IPS DF 6.9 (cell line): ENCODE measurements at places on chromosomes 16 and 17.
A peak's percentile ranks its signal among the peaks of the same experiment; 100 is the strongest.

DNA sequence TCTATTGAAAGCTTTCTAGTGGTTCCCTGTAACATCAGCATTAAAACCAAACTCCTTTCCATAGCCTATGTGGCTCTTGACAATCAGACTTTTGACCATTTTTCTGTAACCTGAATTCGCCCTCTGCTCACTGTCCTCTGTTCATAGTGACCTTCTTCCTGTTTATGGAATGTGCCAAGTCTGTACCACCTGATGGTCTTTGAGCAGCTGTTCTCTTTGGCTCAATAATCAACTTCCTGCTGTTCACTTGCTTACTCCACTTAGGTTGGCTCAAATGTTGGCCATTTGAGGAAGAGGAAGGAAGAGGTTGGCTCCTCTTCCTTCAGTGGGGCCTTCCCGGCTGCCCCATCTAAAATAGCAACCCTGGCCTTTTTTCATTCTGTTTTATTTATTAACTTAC is 251.5 kb downstream of the CA10 start:
- DNase-seq, result no peak

- no peak for DNase-seq
Measured at GRCh38 chr17:5331506-5331905, 49.4 kb downstream of the RABEP1 start.

- DNase-seq, result no peak
Measured at GRCh38 chr17:9982159-9982558, 77.1 kb upstream of the RCVRN start.

DNA sequence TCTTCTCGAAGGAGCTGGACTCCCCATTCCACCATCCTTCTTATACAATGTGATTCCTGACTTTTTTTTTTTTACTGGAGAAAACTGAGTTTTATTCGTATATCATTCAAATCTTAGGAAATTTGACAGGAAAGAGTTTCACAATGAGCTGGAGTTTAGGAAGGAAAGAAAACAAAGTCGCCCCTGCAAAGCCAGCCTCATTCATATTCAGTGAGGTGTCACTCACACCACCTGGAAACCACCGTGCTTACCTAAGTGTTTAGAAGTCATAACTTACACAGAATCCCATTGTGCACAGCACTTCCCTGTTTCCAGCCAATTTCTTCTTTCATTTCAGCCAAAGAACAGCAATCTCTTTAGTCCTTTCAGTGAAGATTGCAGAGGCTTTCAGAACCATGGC is 90.3 kb upstream of the CHMP6 start:
- DNase-seq, result no peak

- DNase-seq, result no peak
Measured at GRCh38 chr16:29909391-29909790, 9.1 kb downstream of the ASPHD1 start.

DNA sequence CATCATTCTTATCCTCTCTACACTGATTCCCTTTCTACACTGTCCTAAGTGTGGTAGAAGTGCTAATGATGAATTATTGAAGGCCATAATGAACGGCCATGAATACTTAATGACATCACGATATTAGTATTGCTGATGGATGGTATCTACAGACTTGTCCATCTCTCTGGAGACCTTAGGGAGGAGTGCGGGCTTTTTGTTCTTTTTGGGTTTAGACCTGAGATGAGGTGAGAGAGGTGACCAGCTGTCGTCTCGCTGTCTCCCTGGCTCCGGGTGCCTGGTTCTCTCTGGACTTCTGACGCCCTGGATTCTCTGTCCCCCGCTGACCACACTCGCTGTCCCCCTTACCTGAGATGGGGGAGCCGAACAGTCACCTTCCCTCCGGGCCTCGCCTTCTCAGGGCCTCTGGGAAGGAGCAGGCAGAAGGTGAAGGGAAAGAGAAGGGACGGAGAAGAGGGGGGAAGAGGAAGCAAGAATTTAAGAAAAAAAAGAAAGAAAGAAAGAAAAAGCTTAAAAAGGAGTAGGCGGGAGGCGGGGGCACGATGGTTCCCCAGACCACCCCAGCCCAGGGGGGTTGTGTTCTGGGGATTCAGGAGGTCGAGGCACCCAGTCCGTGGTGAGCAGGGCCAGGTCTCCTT is 17.1 kb downstream of the SGCA start:
- no peak for DNase-seq

- no peak for DNase-seq
Measured at GRCh38 chr17:40614431-40615067, 33.1 kb downstream of the SMARCE1 start.

- no peak for DNase-seq
Measured at GRCh38 chr17:5557485-5557884, 26.8 kb downstream of the NLRP1 start.

- no peak for DNase-seq
Measured at GRCh38 chr16:17312094-17312710, 158.6 kb downstream of the XYLT1 start.

GRCh38 chr17:50297407-50297865 is 23.2 kb downstream of the TMEM92 start:
- no peak for DNase-seq

- DNase-seq, result no peak
Measured at GRCh38 chr16:25707982-25708583, 16.3 kb downstream of the HS3ST4 start.

GRCh38 chr17:19992803-19993713 is 15.4 kb upstream of the AKAP10 start:
- peak; percentile 82 for DNase-seq

DNA sequence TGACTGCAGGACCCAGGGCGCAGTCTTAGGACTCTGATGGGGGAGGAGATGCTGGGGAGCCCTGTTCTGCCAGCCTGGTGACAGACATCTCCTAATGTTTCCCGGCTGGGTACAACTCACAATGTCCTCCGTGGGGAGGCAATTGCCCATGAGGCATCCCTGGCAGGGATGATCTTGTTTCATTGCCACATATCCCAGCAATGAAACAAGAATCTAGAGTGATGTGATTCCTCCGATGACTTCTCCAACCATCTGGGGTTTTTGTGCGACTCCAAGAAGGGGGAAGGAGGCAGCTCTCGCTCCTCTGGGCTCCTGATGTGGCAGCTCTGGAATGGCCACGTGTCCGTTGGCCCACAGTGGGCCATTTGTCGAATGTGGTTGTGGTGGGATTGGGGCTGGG is 255.8 kb downstream of the SEC14L1 start:
- no peak for DNase-seq

GRCh38 chr17:20914658-20915057 is 128.2 kb downstream of the USP22 start:
- no peak for DNase-seq

DNA sequence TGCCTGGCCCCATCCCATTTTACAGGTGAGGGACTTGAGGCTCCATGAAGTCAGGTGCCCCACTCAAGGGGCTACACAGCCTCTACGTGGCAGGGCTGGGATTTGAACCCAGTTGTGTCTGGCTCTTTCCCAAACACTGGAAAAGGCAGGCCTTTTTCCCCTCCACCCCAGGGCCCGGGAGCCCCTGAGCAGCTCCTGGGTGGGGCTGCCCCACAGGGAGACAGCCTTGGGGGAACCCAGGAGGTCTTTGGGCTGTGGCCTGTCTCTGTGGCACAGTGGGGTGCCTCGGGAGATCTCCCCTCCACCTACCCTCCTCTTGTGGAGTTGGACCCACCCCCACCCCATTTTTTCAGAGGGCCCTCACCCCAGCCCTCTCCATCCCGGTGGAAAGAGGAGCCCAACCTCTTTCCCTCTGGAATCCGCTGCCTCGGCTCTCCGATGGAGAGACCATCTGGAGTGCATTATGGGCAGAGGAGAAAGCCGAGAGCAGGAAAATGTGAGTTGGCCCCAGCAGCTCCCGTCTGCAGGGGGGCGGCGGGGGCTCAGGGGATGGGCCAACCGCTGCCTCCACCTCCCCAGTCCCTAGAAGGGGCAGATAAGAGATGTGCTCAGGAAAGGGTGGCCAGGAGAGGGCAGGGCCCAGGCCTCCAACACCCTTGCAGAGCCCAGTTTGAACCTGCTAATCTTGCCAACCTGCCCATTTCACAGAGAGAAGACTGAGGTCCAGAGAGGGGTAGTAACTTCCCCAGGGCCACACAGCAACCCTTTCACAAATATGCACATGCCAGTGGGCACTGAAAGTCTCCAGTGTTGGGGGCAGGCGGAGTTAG is 15.4 kb upstream of the TMEM92 start:
- no peak for DNase-seq

- DNase-seq, result no peak
Measured at GRCh38 chr17:56594320-56595107, 1.0 kb downstream of the NOG start.

DNA sequence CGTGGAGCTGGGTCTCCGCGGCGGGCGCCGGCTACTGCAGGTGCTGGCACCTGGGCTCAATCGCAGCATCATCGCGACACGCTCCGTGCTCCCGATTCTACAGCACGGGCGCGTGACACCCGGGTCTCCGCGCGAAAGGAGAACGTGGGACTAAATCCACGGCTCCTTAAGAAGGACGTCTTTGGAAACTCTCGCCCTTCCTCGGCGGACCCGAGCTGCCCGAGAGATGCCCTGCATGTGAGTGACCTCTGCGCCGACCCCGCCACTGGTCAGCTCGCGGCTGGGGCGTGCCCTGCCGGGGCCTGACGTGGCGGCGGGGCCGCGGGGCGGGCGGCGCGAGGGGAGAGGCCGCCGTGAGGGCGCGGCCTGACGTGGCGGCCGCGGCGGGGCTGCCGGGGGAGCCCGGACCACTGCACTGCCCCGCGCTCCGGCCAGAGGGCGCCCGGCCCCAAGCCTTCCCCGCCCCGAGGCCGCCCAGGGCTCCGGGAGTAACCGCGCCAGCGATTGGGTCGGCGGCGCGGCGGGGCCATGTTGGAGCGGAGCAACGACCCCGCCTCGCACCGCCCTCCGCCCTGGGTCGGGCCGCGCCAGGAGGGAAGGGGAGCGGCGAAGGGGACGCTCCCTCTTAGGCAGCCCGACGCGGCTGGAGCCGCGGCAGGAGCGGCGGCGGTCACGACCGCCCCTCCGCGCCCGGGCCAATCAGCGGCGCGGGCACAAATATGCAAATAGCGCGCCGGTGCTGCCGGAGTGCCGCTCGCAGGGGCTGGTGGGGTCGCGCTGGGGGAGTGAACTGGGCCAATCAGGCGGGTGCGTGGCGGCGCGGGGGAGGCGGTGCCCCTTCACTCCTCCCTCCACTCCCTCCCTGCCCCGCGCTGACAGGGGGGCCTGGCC is 75.6 kb downstream of the CHD9 start:
- DNase-seq, result peak; percentile 52

GRCh38 chr16:55508941-55509931 is at the start of gene LPCAT2:
LPCAT2 (plus strand) TSS chr16:55509072; CDS start chr16:55509182, 110 bp downstream.
- DNase-seq, result peak; percentile 61

GRCh38 chr17:7882068-7882467 is 6.5 kb upstream of the CHD3 start:
- no peak for DNase-seq

DNA sequence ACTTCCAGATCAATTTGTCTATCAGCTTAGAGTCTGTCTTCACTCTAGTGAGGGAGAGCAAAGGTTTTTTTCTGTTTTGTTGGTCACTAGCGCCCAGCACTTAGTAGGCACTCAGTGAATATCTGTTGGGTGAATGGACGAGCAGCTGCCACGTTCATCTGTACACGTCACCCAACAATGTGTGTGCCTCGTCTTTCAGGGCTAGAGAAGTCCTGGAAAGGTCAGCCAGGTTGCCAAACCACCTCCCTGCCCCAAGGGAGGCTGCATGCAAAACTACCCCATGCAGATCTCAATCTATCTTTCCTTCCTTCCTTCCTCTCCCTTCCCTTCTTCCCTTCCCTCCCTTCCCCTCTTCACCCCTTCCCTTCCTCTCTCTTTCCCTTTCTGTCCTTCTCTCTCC is 340.9 kb downstream of the SOX9 start:
- no peak for DNase-seq

- no peak for DNase-seq
Measured at GRCh38 chr16:57826706-57827625, 24.7 kb upstream of the KIFC3 start.

DNA sequence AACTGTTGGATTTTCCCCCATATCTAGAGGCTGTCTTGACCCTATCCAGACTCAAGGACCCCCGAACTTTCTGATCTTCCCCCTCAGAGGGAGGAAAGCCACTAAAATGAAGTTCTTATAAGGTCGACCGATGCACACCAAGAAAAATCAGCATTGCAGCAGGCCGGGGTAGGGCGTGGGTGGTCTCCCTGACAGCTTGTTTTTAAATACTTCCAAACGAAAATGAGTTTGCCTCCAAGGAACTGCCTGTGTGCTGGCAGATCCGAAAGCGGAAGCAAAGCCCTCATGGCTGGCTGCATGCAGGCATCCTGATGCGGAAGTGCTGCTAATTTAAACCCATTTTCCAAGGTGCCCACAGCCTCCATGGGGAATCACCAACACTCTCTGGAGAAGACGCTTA is 374.3 kb upstream of the XYLT1 start:
- no peak for DNase-seq

- no peak for DNase-seq
Measured at GRCh38 chr16:17408296-17408695, 62.5 kb downstream of the XYLT1 start.

- DNase-seq, result no peak
Measured at GRCh38 chr17:58411408-58411894, 5.9 kb downstream of the RNF43 start.

GRCh38 chr16:24273508-24274182 is 17.5 kb downstream of the CACNG3 start:
- no peak for DNase-seq

DNA sequence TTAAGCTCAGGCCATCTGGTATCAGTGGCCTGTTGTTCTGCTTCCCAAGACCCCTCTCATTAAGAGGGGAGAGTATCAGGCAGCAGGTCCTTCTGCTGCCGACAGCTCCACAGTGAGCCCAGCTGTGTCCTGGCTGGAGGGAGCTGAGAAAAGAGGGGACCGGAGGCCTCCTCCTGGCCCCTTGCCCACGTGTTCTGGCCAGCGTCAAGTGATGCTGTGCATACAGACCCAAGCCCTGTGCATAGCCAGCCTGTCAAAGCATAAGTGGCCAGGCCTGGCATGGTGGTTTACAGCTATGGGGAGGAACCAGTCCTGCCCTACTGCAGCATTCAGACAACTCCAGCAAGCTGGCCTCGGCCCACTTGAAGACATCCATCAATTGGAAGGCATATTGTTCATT is 48.0 kb downstream of the ABCC6 start:
- DNase-seq, result no peak

DNA sequence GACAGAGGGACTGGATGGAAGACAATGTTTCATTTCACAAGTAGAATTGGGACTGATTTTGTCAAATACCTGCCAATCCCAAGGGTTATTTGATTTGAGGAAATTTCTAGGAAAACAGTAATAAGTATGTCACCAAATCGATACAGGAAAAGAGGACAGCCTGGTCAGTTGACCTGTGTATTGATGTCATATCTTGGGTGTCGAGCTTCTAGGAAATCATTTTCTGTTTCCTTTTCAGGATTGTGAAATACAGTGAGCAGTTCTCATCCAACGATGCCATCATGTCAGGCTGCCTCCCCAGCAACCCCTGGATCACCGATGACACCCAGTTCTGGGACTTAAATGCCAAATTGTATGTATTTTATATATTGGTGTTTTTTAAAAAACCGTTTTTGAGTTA is 56.1 kb downstream of the RGS9 start:
- no peak for DNase-seq

DNA sequence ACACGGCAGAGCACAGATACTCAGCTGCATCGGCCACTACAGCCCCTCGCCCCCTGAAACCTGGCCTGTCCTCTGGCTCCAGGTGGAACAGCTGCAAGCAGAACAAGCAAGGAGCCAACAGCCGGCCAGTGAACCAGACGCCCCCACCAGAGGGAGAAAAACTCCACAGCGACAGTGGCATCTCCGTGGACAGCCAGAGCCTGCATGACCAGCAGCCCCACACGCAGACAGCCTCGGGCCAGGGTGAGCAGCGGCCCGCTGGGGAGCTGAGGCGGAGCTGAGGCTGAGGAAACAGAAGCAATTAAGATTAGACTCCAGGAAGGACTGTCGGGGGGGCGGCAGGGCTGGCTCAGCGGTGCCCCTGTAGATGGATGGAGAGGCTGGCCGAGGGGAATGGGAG is 16.7 kb downstream of the NGFR start:
- DNase-seq, result no peak
